ENCODE measurements at places on chromosomes 13 and 19.

DNA sequence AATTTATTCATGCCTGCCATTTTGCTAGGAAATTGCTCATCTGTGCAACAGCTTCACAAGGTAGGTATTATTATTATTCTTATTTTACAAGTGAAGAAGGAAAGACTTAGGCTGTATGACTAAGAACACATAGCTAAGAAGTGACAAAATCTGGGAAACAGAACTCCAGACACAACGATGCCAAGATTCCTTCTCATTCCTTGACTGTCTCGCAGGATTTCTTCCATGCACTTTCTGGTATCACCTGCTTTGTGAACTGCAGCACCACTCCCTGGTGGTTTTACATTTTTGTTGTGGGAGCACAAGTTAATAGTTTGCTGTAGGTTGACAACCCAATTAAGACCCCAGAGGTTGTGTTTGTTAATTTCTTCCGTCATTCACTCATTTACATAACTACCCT is 188.5 kb downstream of the LACC1 start:
- DNase-seq = no peak

DNA sequence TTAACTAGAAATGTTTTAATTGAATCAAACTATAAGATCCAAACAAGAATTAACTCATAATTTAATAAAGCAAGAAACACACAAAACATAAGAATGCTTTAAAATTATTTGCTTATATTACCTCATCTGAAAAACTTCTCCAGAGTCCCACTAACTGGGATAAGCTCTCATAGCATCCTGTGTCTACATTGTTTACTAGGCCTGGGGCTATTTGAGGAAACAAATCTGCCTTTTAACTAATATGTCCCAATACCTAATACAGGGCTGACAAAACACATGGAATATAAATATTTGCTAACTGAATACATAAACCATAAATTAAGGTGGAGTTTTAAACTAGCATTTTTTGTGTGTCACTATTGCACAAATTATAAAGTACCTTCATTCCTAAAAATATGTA is 1399.8 kb upstream of the SLC10A2 start:
- no peak for DNase-seq

DNA sequence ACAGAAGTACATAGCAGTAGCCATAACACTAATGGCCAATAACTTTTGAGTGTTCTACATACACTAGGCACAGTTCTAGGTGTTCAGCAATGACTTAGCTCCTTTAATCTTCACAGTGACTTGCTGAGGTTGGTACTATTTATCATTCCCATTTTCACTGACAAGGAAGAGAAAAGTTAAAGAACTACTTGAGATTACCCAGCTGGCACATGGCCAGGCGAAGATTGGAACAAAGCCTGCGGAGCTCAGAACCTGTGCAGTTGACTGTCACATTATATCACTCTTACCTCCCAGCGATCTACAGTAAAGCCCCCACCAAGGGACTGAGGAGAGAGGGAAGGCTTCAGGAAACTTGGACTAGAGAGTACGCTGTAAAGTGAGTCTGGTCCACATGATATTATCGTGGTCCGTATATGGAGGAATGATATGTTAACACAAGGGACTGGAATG is 42.4 kb upstream of the WDFY2 start:
- DNase-seq = no peak

- no peak for DNase-seq
These were observed 4.9 kb upstream of the USE1 start for GRCh38 chr19:17210296-17210695.

- no peak for DNase-seq
These were observed 134.1 kb downstream of the URI1 start for GRCh38 chr19:30076101-30076551.

DNA sequence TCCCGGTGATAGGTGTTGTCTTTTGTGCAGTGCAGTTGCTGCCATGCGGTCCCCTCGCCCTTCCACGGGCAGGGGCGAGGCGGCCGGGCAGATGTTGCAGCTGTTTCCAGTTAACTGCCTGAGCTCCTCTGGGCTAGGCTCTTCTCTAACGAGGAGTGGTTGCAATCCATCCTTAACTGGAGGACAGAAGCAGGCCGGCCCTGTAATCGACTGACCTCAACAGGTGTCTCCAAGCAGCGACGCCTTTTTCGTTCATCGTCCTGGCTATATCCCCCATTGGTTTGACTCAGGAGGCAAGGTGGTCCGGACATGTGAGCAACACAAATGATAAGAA is 1.9 kb upstream of the TSC22D1 start:
- no peak for DNase-seq

GRCh38 chr13:45015300-45015699 is 26.0 kb downstream of the GPALPP1 start:
- no peak for DNase-seq

- DNase-seq = no peak
These were observed 5.1 kb downstream of the IGFLR1 start for GRCh38 chr19:35736913-35737886.

DNA sequence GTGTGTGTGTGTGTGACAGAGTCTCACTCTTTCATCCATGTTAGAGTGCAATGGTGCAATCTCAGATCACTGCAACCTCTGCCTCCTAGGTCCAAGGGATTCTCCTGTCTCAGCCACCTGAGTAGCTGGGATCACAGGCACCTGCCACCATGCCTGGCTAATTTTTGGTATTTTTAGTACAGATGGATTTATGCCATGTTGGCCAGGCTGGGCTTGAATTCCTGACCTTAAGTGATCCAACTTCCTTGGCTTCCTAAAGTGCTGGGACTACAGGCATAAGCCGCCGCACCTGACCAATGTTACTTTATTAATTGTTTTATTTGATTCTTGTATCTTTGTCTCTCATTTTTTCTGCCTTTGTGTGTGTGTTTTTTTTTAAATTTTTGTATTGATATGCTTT is 89.6 kb downstream of the ZNF486 start:
- no peak for DNase-seq

- no peak for DNase-seq
These were observed 9.4 kb upstream of the ZNF428 start for GRCh38 chr19:43628646-43629326.

DNA sequence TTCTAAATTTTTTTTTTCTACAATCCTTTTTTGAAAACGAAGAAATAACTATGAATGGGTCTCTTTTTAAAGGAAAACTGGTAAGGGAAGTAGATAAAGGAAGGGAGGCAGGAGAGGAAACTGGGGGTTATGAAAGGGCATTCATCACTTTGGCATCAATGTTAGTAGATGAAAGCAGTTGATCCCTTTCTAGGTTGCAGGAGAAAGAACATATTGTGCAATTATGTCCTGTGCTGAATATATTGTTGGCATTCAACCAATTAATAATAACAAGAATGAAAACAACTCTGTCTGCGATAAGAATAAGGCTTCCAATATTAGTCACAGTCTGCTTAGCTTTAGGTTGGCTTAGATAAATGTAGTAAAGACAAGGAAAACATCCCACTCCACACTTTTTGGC is 796.8 kb upstream of the KLHL1 start:
- DNase-seq = no peak

- no peak for DNase-seq
These were observed 5.6 kb downstream of the LENG9 start for GRCh38 chr19:54457773-54458647.

GRCh38 chr13:101579281-101579802 is 126.9 kb downstream of the ITGBL1 start:
- no peak for DNase-seq

- no peak for DNase-seq
These were observed 564.5 kb downstream of the FGF9 start for GRCh38 chr13:22235285-22235949.

DNA sequence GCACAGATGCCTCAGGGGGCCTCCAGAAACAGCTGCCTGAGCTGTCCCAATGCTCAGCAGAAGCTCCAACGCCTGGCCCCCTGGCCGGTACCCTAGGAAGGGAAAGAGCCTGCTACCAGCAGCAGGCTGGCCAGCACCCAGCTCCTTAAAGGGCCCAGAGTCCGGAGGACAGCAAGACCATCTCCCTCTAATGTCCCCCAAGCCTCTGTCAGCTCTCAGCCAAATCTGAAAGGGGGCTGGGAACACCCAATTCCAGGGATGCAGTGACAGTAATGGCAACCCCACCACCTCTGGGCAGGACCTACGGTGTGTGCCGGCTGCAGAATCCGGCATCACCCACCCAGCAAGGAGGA is 4.2 kb downstream of the PPP6R1 start:
- DNase-seq = no peak

- DNase-seq = no peak
These were observed 103.5 kb downstream of the POU4F1 start for GRCh38 chr13:78499802-78500201.

DNA sequence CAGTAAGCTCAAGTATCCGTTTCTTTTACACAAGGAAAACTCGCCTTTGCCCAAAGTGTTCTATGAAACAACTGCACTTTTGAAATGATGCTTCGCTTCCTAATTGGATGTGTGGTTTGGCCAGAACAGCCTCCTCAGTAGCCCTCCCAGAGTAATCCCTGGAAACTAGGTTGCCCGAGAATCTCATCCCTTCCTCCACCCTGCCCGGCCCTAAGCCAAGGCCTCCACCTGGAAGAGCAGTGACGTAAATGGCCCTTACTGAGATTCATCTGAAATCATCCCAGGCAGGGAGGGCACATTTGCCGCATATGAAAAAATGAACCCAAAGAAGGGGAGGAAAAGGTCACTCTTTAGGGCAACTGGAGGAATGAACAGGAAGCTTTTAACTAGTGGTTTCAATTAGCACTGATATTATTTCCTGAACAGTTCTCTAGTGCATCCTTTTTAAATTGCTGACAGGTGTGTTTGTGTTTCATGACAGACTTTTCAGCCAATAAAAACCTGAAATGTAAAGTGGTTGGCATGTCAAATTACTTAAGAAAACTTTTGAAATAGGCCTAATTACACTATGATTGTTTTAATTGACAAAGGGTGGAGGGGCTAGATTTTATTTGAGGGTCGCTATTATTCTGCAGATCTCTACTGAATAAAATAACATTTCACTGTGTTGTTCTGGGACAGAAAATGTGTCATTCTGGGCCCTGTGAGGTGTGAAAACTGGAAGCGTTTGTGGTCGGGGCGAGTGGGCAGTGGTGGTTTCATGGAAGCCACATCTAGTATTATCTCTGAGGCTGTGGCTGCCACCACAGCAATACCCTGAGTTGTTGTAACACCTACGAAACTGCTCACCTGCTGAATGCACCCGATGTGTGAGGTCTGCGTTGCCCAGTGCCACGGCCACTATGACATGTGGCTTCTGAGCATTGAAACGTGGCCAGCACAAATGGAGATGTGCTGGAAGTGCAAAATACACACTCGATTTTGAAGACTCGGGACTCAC is 112.1 kb downstream of the ZIC5 start:
- DNase-seq = no peak

Measured in CD4-positive, alpha-beta T cell (primary cell).